ENCODE measurements at places on chromosomes 4 and X. TPM values are rescaled to one million over a fixed set of nuclear protein-coding genes. Genes with fewer than 3 reads are reported as not detected.

- H3K27ac ChIP-seq, result no peak overlapping the region
- H3K36me3 ChIP-seq, result no peaks in the 10 kb centered on the region
- H3K4me1 ChIP-seq, result no peaks in the 10 kb centered on the region
- no peak overlapping the region for H3K4me3 ChIP-seq
- no peak for DNase-seq
These were observed 161.7 kb upstream of the RPL34 start for GRCh38 chr4:108458681-108459080.

DNA sequence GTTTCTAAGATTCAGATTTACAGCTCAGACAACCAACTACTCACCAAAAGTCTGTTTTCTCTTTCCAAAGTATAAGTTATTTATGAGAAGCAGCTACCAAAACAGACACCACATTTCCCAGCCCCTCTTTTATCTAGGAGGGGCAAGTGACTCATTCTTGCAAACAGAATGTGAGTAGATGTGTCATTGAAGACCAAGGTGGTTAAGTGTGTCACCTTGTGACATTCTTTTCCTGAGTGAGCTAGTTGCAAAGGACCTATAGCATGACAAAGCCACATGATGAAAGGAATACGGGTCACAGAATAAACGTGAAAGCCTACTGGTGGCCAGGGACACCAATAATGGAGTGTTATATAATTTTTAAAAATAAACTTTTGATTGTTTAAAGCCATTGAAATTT is 50.0 kb downstream of the SLC7A11 start:
- no peak for DNase-seq
- no peak overlapping the region for H3K4me3 ChIP-seq
- H3K36me3 ChIP-seq, result no peaks in the 10 kb centered on the region
- no peaks in the 10 kb centered on the region for H3K27me3 ChIP-seq
- H3K27ac ChIP-seq, result no peak overlapping the region
- H3K4me1 ChIP-seq, result no peaks in the 10 kb centered on the region

DNA sequence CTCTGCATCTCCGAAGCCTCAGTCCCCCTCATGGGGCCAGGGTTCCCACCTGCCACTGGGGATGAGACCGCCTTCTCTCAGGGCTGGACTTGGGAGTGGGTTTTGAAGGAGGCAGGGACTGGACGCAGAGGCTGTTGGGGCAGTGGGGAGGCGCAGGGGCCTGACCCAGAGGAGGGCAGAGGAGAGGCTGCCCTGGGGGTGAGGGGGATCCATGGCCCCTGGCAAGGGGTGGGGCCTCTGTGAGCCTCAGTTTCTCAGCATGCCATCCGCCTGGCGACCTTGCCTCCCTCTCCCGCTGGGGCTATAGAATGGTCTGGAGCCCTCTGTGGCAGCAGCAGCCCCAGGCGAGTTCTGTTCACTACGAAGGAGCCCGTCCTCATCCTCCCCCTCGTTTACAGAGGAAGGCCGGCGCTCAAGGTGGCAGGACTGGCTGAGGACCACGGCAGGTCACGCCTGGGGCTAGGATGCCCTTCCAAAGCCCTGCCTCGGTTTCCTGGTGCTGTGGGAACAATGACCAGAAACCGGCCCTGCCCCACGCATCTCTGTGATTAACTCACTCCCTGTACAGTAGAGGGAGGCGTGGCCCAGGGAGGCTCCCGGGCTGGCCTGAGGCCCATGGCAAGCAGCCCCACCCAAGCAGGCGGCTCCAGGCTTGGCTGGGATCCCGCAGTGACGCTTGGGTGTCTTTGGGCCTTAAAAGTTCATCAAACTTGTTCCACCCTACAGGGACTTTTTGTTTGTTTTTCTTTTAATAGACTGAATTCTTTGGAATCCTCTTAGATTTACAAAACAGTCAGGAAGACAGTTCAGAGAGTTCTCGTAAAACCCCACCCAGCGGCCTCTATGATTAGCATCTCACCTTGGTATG is 16.0 kb upstream of the SH3TC1 start:
- H3K36me3 ChIP-seq, result no peaks in the 10 kb centered on the region
- H3K27me3 ChIP-seq, result no peaks in the 10 kb centered on the region
- no peak for DNase-seq
- H3K27ac ChIP-seq, result no peak overlapping the region
- no peak overlapping the region for H3K4me3 ChIP-seq
- no peaks in the 10 kb centered on the region for H3K4me1 ChIP-seq

DNA sequence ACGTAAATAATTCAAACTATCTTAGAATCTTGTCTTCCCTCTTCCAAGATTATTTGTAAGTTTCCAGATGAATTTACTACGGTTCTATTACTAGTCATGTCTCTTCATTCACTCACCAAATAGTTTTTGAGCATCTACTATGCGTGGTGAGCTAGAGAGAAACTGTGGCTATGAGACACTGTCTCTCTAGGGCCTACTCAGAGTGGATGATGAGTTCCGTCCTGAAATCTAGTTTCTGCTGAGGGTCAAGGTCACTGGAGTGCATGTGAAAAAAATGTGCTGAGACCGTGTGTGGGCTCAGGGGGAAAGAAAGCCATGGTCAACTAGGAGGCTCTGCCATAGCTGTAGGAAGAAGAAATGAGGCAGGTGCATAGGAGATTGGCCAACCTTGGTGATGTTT is 320.2 kb upstream of the GATB start:
- no peaks in the 10 kb centered on the region for H3K27me3 ChIP-seq
- no peaks in the 10 kb centered on the region for H3K4me1 ChIP-seq
- H3K27ac ChIP-seq, result no peak overlapping the region
- DNase-seq, result no peak

GRCh38 chr4:54683616-54684346 is 26.0 kb downstream of the KIT start:
- DNase-seq, result no peak
- no peaks in the 10 kb centered on the region for H3K4me1 ChIP-seq
- H3K4me3 ChIP-seq, result no peak overlapping the region
- H3K36me3 ChIP-seq, result no peaks in the 10 kb centered on the region
- no peaks in the 10 kb centered on the region for H3K27me3 ChIP-seq

DNA sequence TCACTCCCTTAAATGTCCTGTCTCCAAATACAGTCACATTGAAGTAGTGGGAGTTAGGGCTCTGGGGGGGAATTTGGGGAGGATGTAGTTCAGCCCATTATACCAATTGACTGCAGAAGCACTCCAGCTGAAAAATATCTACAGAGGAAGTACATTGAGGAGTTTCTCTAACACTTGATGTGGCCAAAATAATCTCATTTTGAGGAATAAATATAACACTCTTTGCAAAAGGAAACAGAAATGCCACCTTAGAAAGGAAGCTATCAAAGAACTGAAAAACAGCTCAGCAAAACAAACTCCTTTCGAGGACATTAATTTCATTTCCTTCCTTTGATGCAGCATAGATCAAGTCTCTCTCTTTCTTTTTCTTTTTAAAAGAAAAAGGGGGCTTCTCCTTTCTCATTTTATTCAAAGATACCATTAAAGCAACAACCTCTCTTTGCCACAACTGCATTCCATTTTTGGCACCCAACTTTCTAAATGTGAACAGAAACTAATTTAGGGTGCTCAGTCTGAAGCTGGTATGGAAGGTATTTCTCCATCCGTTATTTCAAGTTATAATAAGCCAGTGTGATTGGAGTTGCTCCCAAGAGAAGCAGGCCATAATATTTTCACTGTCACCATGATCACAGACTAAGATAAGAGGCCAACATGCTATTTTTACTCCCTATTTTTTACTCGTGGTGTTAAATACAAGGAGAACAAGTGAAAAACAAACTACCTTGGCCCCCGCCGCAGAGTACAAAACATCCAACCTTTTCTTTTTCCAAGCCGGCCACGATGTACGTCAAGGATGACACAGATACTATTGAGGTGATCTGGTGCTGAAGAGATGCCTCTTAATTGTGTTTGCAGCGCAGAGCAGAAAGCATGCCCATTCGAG is 230.4 kb upstream of the GATB start:
- no peak for DNase-seq
- no peaks in the 10 kb centered on the region for H3K27me3 ChIP-seq
- H3K36me3 ChIP-seq, result no peaks in the 10 kb centered on the region
- no peak overlapping the region for H3K27ac ChIP-seq
- H3K4me1 ChIP-seq, result no peaks in the 10 kb centered on the region
- H3K4me3 ChIP-seq, result no peak overlapping the region

DNA sequence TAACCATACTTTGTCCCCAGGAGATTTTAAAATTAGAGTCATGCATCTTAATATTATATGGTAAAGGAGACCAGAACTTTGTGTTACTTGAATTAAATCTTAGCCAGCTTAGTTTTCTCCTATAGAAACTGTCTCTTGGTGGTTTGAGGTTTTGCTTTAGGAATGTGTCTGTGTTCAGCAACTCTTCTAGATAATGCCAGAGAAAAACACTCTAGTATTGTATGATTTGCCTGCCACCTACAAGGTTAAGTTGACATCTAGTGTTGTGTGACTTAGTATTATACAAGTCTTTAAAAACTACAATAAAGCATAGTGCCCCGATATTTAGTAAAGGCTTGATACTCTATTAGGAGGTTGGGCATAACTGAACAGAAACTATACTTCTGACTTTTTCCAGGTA is 2.1 kb downstream of the UGT8 start:
- no peak for DNase-seq
- H3K36me3 ChIP-seq, result no peaks in the 10 kb centered on the region
- H3K4me1 ChIP-seq, result peaks cover 2% of the 10 kb centered on the region
- peaks cover 8% of the 10 kb centered on the region for H3K27me3 ChIP-seq

- no peaks in the 10 kb centered on the region for H3K27me3 ChIP-seq
- no peaks in the 10 kb centered on the region for H3K36me3 ChIP-seq
- DNase-seq, result no peak
- no peak overlapping the region for H3K4me3 ChIP-seq
- no peak overlapping the region for H3K27ac ChIP-seq
- no peaks in the 10 kb centered on the region for H3K4me1 ChIP-seq
These were observed 178.1 kb upstream of the VEGFC start for GRCh38 chr4:176970853-176971252.

DNA sequence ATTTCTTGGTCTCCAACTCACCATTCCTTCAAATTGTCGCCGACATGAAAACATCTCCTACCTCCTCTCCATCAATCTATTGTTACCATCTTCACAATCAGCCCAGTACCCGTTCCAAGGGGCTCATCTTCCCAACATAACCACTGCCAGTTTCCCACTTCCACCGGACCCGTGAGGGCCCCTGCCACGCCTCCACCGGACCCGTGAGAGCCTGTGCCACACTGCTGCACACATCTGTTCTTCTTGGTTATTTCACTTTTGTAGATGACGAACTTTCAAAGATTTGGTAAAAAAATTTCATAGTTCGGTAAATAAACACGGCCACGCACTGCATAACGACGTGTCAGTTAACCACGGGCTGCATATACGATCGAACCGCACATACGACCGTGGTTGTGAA is 65.0 kb downstream of the FAT1 start:
- H3K4me1 ChIP-seq, result no peaks in the 10 kb centered on the region
- DNase-seq, result no peak
- H3K36me3 ChIP-seq, result no peaks in the 10 kb centered on the region

DNA sequence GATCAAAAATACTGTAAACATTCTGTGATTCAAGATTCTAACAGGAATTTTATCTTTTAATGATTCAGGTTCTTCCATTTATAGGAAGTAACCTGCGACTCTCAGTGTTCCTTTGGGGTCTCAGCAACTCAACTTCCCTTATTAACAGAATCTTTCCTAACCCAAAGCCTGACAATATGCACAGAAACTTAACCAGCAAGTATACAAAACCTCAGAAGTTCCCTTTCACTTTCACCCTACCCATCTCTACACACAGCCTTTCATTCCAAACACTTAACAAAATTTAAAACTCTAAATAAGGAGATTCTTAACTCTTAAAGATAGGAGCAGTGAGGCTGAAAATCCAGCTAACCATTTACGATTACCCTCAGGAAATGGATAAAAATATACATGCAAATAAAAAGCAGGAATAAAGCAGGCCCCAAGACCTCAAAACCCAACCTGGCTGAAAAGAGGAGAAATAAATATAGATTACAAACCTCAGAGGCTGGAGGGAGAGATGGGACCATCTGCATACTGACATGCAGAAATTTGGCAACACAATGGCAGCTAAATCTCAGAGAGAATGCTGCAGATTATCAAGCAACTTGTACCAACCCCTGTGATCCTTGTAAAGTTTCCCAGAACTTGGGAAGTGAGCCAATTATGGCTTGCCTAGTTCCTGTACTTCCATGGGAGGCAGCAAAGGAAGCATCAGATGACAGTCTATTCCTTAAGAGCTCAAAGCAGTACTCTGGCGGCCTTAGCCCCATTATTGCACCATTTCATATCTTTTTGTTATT is 101.0 kb downstream of the ATP11C start:
- peaks cover 5% of the 10 kb centered on the region for H3K4me1 ChIP-seq
- no peaks in the 10 kb centered on the region for H3K27me3 ChIP-seq
- H3K4me3 ChIP-seq, result no peak overlapping the region
- H3K36me3 ChIP-seq, result no peaks in the 10 kb centered on the region
- H3K27ac ChIP-seq, result no peak overlapping the region
- DNase-seq, result no peak

DNA sequence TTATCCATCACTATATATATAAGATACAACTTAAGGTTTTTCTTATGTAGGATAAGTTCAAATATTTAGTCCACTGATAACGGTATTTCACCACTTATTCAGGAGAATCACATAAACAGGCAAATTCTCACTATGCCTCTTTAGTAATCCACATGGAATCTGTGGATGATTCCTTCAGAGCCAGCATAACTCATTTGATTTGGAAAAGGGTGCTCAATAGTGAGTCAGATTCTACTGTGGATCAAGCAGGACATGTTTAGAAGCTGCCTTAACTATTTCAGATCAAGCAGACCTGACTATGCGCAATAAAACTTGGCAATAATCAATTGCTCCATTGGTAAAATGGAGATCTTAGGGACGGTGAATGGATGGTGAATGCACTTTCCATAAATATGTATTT is 184.1 kb downstream of the CBR4 start:
- no peak overlapping the region for H3K4me3 ChIP-seq
- no peaks in the 10 kb centered on the region for H3K27me3 ChIP-seq
- no peaks in the 10 kb centered on the region for H3K36me3 ChIP-seq
- no peak overlapping the region for H3K27ac ChIP-seq
- H3K4me1 ChIP-seq, result no peaks in the 10 kb centered on the region
- DNase-seq, result no peak

GRCh38 chr4:139761461-139761860 is 95.8 kb downstream of the MGST2 start:
- no peaks in the 10 kb centered on the region for H3K36me3 ChIP-seq
- DNase-seq, result no peak
- no peak overlapping the region for H3K4me3 ChIP-seq
- H3K27me3 ChIP-seq, result no peaks in the 10 kb centered on the region

GRCh38 chr4:73523126-73523525 is 41.6 kb downstream of the AFM start:
- no peaks in the 10 kb centered on the region for H3K36me3 ChIP-seq
- no peak for DNase-seq
- no peaks in the 10 kb centered on the region for H3K4me1 ChIP-seq
- no peaks in the 10 kb centered on the region for H3K27me3 ChIP-seq
- no peak overlapping the region for H3K4me3 ChIP-seq

DNA sequence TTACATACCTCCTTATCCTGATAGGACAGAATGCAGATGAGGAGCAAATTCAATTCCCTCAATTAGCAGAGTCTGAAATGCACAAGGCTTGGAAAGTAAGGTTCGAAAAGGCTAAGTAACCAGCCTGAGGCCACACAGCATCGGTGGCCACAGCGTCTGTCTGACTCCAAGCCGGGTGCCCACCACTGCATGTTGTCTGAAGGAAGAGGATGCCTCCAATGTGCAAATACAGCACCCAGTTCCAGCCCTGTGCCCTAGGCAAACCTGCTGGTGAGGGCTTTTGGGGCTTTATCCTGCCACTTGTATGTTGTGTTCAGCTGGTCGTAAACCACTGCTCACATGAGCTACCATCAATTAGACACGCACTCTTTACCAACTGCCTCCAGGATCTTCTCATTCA is 48.6 kb upstream of the PPP2R2C start:
- no peak overlapping the region for H3K27ac ChIP-seq
- no peak for DNase-seq
- no peak overlapping the region for H3K4me3 ChIP-seq
- no peaks in the 10 kb centered on the region for H3K27me3 ChIP-seq
- H3K36me3 ChIP-seq, result no peaks in the 10 kb centered on the region

The MAGEB18 gene
- not detected for total RNA-seq

The SPIN2A gene
- total RNA-seq, result 0.53 TPM

The LUZP4 gene
- total RNA-seq, result not detected

All from ascending aorta (tissue), 2 donors.